ENCODE measurements at places on chromosomes 5 and 9.

- no peak for DNase-seq
Observed at GRCh38 chr9:88075506-88075905, 62.8 kb downstream of the SPATA31C2 start.

DNA sequence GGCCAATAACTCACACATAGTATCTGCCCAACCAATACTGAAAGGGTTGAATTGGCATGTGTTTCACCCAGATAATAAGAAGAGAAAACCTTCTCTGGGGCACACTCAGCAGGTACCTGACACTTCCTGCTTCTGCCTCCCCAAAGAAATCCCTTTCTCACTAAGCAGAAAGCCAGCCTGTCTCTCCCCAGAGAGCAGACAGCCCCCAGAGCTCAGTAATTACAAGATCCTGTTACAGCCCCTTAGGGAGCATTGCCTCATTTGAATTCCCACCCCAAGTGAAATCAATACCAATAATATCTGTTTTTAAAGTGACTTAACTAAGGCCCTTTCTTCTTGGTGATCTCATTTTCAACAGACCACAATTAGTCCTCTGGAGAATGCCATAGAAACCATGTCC lies 38.5 kb upstream of the FOXI1 start:
- no peak for DNase-seq

DNA sequence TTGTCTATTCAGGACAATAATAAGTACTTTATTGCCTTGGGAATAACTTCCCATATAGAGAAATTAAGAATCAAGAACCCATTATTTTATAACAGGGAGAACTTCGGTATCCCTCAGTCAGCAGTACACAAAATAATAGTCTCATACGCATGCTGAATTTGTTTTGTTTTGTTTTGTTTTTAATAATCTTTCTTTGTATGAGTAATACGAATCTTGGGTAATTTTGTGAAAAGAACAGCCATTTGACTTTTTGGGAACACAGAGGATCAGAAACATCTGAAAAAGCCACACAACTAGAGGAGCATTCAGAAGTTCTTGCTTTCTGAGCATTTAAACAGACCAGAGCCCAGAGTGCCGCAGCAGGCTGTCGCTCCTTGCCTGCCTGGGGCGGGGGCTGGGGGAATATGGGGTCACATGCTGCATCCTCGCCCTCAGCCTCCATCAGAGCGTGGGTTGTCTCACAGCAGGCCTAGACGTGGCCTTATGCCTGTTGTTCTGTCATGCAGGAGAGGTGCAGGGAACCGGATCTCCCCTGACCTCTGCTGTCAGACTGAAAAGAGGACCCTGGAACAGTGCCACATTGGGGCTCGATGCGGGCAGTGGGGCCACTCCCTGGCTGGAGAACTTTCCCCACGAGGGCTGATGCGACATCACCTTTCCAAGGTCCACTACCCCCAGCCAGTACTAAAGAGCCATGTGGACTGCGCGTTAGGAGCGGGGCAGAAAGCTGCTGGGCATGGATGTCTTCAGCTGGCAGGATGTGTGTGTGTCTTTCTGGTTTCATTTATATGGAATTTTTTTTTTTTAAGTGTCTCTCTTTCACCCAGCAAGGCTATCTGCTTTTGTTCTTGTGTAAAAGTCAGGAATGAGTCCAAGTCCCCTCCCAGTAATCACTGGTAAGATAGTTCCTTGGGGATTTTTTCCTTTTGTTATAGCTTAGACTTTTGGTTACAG lies 133.4 kb upstream of the OTULINL start:
- DNase-seq = no peak

- DNase-seq = peak; percentile 33
Observed at GRCh38 chr5:14039576-14039975, 95.1 kb upstream of the DNAH5 start.

DNA sequence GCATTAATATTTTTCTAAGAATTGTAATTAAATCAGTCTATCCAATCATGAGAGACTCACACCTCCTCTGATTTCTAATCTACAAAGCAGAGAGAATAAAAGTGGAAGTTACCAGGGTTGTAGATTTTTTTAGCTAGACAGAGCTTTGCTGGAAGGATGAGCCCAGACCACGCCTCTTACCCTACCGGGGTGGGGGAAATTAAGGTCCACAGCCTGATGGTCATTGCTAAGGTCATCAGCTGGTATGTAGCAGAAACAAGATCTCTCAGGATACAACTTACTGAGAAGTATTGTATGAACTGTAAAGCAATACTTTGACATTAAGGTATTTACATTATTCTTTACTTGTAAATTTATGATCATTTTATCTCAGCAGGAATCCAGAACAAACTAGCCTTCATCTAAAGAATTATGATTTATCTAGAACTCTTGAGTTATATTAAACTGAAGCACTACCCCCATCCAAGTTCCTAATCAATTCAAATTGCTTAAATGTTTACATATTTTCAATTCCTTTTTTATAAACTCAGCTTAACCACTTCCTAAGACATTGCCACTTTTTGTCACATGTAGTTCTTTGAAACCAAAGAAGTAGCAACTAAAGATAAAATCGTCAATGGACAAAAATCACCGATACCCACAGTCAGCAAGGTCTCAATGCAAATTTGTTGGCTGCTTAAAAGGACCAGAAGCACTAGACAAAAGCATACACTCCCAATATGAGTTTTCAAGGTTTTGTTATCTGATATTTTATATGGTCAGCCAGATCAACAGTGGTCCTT lies 225.8 kb upstream of the DAPK1 start:
- no peak for DNase-seq

GRCh38 chr5:158126442-158127405 lies 267.8 kb upstream of the CLINT1 start:
- DNase-seq = no peak

DNA sequence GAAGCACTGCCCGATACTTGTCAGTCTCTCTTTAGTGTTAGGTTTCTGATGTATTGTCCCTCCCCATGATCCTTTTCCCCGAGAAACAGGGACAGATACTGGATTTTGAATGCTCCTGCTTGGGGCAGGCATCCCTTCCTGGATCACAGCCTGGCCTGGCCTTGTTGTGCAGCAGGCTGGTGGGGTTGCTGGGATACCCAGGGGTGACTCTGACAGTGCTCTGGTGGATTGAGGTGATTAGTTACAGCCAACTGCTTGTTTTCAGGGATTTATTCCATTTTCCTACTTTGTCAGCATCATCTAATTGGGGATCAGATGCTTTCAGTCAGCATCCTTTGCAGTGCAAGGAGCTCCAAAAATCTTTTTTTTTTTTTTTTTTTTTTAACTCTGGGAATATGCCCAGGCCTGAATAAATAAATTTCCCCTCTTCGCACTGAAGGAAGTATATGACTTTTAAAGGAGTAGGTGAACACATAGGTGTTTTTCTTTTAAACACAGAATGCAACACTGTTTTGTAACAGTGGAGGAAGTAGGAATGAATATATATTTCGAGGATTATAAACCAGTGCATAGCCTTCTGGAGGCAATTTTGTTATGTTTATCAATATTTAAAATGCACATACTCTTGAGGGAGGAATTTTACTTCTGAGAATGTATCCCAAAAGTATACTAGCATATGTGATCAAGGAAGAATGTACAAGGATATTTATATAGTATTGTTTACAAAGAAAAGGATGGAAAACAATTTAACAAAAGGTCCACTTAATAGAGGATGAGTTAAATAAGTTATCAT lies 127.3 kb upstream of the ELL2 start:
- no peak for DNase-seq

DNA sequence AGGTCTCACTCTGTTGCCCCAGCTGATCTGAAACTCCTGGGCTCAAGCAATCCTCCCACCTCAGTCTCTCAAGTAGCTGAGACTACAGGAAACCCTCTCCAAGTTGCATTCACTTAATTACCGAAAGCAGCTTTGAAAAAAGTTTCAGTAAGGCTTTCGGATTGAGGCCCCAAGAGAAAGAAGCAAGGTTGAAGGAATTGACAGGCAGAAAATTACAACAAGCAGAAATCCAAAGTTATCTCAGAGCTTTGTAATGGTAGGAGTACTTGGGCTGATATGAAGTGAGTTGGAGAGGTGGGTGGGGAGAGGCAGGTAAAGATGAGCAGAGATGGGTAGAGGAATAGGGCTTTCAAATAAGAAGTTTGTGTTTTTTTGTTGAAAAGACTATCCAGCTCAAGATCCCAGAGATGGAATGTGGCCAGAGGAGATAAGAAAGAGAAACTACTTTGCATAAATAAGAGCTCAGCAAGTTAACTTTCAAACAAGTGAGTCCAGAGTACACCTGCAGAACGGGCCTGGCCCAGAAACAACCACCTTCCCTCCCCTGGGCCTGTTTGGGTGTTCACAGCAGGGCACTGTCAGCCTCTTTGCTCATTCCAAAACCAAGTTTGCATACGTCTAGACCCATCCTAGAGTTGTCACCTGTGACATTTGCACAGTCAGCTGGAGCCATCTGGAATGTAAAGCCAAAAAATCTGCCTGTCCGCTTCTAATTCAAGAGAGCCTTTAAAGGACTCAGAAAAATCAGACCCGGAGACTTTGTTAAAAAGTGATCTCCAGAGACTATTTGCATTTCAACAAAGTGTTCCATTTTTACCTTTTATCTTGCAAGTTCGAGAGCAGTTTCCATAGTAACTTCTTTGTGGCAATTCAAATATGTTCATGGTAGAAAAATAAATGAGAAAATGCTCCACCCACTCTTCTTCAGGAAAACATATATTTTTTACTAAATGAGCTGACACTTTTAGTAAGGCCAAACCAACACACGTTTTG lies 2.2 kb upstream of the CLINT1 start:
- DNase-seq = no peak

GRCh38 chr5:13478831-13479465 lies 465.5 kb downstream of the DNAH5 start:
- peak; percentile 34 for DNase-seq

GRCh38 chr9:6029604-6030274 lies 14.3 kb upstream of the RANBP6 start:
- DNase-seq = no peak

DNA sequence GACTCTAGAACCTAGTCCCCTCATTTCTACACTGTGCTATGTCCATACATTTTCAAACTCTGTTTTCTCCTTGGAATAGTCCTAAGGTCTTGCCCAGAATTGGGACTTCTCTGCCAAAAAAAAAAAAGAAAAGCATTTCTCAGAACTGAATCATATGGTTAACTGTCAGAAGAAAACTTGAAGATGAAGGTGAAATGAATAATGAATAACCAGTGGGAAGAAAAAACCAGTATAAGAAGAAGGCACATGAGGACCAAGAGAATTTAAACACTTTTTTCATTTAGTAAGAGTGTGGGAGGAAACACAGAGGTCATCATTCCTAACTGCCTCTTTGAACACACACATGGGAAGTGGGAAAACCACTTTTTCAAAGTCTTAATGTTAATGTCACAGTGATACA lies 197.7 kb downstream of the PRELID2 start:
- no peak for DNase-seq

GRCh38 chr5:5436203-5436760 lies 13.8 kb downstream of the ICE1 start:
- no peak for DNase-seq

GRCh38 chr9:76600007-76600615 lies 141.1 kb downstream of the GCNT1 start:
- DNase-seq = no peak

GRCh38 chr5:176466245-176466871 lies 18.2 kb downstream of the FAF2 start:
- no peak for DNase-seq
